Astrocyte of the spinal cord (primary cell): ENCODE measurements at places on chromosomes 1 and 21.
A peak's percentile ranks its signal among the peaks of the same experiment; 100 is the strongest.

GRCh38 chr1:212060632-212061472, 25.3 kb downstream of the DTL start:
- DNase-seq: no peak

GRCh38 chr1:93750955-93751354, 69.3 kb upstream of the BCAR3 start:
- no peak for DNase-seq

DNA sequence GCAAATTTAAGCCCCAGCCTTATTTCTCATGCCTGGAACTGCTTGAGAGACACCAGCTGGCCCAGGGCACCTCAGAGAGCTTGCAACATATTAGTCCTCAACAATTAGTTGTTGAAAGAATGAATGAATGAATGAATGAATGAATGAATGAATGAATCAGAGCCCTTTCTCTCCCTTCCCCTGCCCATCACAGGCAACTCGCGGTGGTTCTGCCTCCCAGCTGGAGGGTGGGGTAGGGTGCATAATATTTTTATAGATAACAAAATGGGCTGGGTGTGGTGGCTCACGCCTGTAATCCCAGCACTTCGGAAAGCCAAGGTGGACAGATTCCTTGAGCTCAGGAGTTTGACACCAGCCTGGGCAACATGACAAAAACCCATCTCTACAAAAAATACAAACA, 110.1 kb downstream of the CCDC185 start:
- no peak for DNase-seq

GRCh38 chr1:173601588-173601987, 1.3 kb downstream of the SLC9C2 start:
- no peak for DNase-seq

- DNase-seq: peak; percentile 45
Measured at GRCh38 chr1:173249349-173249748, 42.2 kb upstream of the TNFSF4 start.

DNA sequence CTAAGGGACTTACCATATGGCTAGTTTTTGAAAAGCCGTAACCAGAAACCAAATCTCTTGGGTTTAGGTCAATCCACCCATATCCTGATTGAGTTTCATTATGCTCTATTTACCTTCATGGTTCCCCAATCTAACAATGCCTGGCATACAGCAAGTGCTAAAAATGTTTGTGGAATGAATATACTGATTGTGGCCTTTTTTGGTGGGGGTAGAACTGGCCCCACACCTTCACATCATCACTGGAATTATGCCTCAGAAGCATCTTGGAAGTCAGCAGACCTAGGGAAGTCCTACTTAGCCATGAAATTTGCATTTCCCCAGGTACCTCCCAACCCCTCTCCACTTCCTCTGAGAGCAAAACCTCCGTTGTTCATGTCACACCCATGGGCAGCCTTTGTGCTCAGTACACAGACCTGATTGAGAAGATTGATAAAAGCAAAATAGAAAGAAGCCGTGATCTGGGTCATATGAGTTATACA, 17.8 kb upstream of the SLAMF1 start:
- no peak for DNase-seq

- DNase-seq: no peak
Measured at GRCh38 chr1:17706445-17706844, 48.7 kb upstream of the ACTL8 start.

GRCh38 chr1:47913225-47913823, 83.9 kb downstream of the TRABD2B start:
- DNase-seq: no peak

- no peak for DNase-seq
Measured at GRCh38 chr1:87939444-87939843, 610.8 kb downstream of the LMO4 start.

DNA sequence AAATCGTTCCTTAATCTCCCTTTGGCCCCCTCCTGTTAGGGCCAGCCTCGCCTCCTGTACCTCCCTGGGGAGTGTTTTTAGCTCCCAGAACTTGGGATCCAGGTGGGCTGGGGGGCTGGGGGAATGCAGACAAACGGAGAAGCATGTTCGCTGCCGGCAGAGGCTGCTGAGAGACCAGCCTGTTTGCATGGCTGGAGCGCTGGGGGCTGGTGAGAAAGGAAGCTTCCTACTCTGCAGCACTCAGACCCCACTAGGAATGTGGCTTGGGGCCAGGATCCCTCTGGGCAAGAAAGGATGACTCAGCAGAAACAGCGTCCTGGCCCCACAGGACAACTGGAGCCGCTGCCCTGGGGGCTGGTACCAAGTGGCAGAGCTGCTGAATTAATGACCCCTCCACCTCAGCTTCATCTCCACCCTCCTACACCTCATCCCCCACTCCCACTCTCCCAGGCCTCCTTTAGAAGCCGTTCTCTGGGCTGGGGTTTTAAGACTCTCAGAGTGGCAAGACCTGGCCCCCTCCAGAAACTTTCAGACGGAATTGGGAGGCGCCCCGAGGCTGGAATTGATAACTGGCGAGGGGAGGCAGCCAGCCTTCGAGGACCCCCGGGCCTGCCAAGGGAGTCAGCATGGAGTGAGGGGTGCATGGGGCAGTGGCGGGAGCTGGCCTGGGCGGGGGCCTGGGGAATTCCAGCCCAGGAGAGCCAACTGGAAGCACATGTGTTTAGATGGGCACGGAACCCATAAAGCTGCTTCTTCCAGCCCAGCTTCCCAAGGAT, 28.5 kb upstream of the EPS8L3 start:
- DNase-seq: peak; percentile 95
